ENCODE measurements at places on chromosomes 7 and 10.

GRCh38 chr7:148135116-148135515 is 455.4 kb upstream of the C7orf33 start:
- no peak for DNase-seq

- no peak for DNase-seq
Measured at GRCh38 chr10:98390406-98390805, 24.6 kb downstream of the PYROXD2 start.

DNA sequence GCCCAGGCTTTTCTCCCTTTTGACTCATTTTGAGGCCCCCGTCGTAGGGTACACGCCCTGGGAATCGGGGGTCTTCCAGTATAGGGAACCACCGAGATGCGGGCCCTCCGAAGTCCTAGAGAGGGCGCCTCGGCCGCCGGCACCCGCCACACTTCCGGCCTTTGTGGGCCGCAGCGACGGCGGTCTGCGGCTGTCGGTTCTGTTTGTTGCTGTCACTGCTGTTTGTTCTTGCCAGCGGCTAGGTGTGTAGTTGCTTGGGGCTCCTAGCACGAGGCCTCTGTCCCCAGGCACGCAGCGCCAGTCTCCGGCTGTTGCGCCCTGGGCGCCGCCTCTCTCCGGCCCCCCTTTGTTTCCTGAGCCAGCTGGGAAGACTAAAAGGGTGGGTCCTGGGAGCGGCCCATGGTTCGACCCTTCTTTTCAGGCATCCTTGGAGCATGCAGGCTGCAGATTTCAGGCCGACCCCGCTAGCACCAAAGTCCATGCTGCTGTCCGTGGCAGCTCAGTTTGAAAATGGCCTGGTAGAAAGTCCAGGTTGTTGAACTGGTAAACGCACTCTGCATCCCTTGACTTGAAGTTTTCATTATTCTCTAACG is 17.8 kb upstream of the ZKSCAN1 start:
- DNase-seq: peak; percentile 13

DNA sequence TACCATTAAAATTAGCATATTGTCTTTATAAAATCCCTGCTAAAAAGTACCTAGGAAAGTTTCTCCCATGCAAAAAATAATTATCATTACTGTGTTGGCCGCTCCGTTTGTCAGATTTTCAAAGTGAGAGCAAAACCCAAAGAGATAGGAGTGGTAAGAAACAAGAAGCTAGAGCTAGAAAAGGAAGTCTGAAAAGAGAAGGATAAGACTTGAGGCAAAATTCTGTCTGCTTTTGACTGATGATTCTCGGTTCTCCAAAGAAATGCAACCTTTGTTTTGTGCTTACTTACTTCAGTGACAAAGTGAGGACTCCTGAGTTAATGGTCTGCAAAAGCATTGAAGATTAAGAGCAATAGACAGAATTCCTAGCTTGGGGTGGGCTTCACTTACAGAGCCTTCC is 33.3 kb upstream of the CAPZA2 start:
- DNase-seq: no peak

- peak; percentile 44 for DNase-seq
Measured at GRCh38 chr7:117810642-117811512, 62.4 kb downstream of the CTTNBP2 start.

- DNase-seq: no peak
Measured at GRCh38 chr10:102396730-102397151, 1.2 kb downstream of the NFKB2 start.

DNA sequence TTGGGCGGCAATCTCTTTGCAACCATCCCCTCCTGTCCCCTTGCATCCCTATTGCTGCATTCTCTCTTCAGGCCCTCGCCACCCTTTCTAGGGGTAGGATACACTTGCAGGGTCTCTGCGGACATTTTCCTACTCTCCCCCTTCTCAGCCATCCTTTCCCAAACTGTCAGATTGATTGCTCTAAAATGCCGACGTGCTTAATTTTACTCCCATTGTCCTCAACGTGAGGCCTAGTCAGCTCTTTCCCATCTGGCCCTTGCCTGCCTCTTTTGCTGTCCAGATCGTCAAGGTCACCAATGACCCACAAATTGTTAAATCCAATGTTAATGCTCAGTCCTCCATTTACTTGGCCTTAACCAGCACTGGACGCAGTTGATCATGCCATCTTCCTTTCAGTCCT is 12.7 kb upstream of the LRMDA start:
- DNase-seq: no peak

DNA sequence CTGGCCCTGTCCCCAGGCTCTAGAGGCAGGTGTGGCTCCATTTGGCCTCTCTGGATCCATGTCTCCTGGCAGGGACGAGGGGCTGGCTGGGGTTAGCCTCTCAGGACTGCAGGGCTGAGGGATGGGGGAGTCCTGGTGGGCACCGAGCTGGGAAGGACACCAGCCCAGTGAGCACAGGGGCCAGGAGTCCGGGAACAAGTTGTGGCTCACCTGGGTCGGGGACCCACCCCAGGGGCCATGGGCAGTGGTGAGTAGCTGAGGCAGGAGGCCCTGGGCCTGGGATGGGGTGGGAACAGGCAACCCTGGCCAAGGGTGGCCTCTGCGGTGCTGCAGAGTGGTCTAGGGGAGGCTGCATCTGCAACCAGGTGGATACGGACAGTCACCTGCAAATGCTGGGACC is 24.1 kb downstream of the ANTXRL start:
- DNase-seq: no peak

DNA sequence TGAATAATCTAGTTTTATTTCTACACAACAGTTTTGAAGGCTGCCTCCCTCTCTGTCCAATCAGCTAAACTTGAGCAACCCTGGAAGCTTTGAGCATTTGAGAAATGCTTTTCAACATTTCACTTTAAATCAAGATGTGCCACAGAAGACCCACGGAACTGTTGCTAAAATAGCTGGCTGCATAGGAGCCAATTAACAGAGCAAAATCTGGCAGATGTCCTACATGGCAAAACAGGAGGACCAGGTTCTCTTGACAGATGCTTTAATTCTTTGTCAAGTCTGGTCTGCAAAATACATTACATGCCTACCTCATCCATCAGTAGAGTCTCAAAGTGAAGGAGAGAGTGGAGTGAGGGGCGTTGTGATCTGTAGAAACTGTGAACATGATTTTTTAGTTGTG is 185.9 kb downstream of the DPY19L1 start:
- DNase-seq: no peak

- no peak for DNase-seq
Measured at GRCh38 chr7:124330731-124331407, 298.0 kb upstream of the TMEM229A start.

DNA sequence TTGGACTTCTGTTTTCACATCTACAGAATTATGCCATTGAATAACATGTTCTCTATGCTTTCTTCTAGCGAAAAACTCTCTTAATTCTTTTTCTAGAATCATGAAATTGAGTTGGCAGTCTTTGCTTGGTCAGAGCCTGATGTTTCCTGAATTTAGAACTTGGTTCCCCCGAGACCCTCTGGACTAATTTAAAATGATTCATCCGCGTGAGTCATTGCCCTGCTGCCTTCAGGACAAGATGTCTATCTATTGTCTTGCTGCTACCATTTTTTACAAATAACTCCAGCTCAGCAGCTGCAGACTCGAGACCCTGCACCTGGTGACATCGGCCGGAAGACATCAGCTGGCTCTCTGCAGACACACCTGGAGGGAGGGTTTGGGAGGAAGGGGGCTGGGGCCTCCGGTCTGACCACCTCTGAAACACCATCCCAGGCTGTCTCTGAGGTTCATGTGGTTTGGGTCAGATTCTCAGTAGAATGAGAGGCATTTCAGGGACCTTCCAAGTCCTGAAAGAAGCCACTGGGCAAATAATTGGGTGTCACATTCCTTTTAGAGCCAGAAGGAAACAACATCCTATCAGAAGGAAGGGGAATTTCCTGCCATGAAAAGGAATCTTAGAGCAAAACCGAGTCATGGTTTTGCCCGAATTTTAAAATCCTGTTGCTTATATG is 20.9 kb upstream of the KLF6 start:
- DNase-seq: peak; percentile 92

DNA sequence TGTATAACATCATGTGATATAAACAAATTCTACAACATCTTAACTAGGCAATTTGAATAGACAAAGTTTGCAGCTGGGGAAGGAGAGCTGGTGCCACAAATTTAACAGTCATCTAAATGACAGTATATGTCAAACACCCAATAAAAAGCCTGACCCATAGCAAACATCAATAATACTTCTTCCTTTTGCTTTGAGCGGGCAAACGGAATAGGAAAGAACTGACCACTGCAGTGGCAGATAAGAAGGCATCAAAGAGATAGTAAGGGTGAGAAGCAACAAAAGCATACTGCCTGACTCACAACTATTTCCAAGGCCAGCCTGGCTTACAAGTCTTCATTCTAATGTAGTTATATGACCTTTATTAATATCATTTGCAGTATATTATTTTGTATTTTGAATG is 99.9 kb downstream of the LRRN3 start:
- no peak for DNase-seq

DNA sequence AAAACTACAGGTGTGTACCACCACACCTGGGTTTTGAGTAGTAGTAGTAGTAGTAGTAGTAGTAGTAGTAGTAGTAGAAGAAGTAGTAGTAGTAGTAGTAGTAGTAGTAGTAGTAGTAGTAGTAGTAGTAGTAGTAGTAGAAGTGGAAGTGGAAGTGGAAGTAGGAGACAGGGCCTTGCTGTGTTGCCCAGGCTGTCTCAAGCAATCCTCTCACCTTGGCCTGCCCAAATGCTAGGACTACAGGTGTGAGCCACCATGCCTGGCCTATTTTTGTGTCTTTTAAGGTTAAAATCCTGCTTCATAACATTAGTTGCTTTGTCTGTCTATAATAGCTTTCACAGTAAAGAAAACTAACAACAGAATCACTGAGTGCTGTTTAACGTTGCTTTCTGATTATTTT is 111.7 kb downstream of the PODXL start:
- DNase-seq: no peak

DNA sequence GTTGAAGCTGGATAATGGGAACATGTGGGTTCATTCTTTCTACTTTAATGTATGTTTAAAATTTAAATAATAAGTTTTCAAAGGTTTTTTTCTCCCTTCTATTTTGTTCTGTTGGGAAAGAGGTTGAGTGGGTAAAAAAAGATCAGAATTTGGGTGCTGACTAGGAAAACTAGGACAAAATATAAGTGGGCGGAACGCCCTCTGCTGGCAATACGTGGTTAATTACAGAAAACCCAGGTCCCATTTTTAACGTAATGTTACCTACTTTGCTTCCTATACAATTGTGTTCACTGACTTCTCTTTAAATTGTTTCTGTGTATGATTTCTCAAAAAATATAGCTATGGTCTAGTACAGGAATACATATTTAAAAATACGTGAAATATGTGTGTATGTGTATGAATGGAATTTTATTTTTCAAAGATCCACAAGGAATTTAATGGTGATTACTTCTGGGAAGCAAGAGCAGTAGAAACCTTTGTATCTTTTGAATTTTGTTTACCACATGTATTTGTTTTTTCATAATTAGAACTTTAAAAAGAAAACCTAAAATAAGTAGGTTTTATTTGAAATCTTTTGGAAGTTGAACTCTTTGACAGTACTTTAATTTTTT is 8.7 kb downstream of the ECD start:
- DNase-seq: peak; percentile 71

GRCh38 chr7:144445590-144445989 is 42.1 kb upstream of the NOBOX start:
- peak; percentile 1 for DNase-seq

DNA sequence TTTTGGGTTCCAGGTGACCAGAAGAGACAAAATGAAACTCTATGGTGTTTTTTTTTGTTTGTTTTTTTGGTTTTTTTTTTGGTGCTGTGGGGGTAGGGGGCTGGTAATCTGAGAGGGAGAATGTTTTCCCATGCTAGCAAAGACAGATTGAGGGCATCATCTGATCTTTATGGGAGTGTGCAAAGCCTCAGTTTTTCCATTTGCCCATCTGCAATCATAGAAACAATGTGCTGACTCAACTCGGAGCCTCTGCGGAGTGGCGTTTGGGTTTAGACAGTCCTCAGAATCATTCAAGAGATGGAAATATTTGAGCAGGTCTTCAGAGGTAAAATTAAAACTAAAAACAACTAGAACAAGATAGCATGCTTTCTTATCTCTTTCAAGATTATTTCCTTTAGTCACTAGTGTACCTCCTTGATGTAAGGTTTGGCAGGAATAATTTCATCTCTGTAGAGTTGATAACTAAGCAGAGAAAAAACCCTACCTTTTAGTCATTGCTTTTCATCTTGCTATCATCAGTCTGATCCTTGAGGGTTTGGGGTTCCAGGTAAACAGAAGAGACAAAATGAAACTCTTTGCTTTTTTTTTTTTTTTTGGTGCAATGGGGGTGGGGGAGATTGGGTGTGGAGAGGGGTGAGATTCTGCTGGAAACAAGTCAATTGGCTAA is 18.0 kb downstream of the CNNM2 start:
- DNase-seq: no peak

- no peak for DNase-seq
Measured at GRCh38 chr7:85586091-85586490, 399.2 kb upstream of the SEMA3D start.

GRCh38 chr7:79909176-79909575 is 225.5 kb upstream of the GNAI1 start:
- DNase-seq: no peak

DNA sequence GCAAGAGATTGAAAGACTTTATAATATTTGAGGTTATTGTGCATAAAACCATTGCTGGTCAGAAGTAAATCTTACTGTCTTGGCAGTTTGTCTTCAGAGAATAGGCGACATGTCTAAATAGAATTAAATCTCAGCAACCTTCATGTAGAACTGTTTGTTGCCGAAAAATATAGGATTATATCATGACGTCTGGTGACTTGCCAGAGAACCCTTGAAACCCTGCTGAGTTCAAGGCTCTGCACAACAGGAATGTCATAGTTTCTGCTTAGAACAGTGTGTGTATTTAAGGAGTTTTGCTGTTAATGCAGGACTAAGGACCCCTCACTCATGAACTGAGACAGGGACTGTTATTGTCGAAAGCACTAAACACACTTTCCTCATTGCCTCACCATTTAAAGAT is 206.4 kb upstream of the ETV1 start:
- DNase-seq: no peak

GRCh38 chr10:116743266-116744064 is 1.1 kb upstream of the HSPA12A start:
- no peak for DNase-seq

- no peak for DNase-seq
Measured at GRCh38 chr7:117800406-117800805, 72.8 kb downstream of the CTTNBP2 start.

DNA sequence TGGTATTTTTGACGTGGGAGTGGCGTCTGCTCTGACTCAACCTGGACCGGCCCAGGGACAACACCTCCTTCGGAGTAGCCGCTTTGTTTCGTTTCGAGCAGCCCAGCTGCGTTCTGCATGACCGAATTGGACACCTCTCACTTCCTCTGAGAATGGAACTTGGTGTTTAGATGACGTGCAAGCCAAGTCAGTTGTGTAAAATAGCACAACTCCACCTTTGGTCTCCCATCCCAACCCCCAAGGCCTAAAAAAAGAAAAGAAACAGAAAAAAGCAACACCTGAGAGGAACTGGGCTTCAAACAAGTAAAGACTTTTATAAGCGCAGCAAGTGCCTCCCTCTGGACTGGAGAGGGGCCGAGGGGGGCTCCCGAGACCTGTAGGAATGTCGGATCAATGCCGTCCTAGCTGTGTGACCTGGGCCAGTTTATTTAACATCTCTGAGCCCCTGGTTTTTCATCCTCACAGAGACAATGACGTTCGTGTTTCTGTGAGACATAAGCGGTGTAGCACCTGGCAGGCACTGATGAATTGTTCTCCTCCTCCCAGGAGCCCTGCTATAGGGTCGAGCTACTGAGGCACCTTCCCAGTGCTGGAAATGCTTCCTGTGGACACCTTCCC is 52.0 kb upstream of the SMNDC1 start:
- peak; percentile 69 for DNase-seq
